ENCODE measurements at places on chromosomes 4 and X.

DNA sequence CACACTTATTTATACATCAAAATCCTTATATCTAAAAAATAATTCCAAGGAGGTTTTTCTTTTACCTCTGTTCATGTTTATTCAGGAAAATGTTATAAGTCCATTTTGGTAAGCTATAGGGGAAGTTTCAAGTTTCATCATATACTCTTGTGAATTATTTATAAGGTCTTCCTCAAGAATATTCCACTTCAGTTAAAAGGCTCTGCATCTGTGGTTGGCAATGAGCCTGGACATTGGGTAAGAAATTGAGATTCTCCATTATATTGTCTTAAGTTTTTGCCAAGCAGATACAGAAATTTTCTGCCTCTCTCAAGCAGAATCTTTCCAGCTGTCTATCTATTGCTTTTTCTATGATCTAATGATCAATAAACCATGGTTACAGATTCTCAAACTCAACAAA is 641.9 kb downstream of the NLGN4X start:
- DNase-seq: no peak

- DNase-seq: no peak
These were observed 21.2 kb downstream of the AFF1 start for GRCh38 chr4:86955888-86956451.

DNA sequence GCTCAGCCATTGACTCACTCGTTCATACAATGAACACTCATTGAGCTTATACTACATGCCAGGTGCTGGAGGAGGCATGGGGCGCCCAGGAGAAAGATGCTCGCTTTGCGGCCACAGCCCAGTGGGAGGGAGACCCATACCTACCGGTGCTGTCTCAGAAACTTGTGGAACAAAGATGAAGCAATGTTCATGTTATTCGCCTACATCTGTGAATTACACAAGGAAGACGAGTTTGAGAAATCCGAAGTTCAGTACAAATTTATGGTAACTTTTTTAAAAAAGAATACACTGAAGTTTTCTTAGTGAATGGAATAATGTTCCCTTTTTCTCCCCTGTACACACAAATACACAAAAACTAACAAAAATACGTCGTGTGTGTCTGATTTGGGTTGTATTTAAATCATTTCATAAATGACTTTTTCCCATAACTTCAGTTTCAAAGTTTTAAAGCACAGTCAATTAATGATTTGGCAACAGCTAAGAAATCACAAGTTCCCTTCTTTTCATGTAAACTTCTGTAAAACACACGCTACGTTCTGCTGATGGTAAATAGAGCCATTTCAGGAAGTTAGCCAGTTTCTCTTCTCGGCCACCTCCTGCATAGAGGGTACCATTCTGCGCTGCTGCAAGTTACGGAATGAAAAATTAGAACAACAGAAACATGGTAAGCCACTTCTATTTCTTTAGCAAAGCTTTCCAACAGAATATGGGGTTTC is at the start of gene TLR8:
Gene TLR8, plus strand, starts transcription at position 575 of the 716 bp plus-strand sequence. Its CDS starts 87 bp downstream, at position 662.
- DNase-seq: no peak

- DNase-seq: no peak
These were observed 70.1 kb upstream of the SH3RF1 start for GRCh38 chr4:169340834-169341233.
